ENCODE measurements at places on chromosomes 3 and 15.

- no peak for DNase-seq
Observed at GRCh38 chr3:99834211-99834957, 16.7 kb downstream of the CMSS1 start.

- DNase-seq, result no peak
Observed at GRCh38 chr3:165783383-165783782, 53.8 kb downstream of the BCHE start.

DNA sequence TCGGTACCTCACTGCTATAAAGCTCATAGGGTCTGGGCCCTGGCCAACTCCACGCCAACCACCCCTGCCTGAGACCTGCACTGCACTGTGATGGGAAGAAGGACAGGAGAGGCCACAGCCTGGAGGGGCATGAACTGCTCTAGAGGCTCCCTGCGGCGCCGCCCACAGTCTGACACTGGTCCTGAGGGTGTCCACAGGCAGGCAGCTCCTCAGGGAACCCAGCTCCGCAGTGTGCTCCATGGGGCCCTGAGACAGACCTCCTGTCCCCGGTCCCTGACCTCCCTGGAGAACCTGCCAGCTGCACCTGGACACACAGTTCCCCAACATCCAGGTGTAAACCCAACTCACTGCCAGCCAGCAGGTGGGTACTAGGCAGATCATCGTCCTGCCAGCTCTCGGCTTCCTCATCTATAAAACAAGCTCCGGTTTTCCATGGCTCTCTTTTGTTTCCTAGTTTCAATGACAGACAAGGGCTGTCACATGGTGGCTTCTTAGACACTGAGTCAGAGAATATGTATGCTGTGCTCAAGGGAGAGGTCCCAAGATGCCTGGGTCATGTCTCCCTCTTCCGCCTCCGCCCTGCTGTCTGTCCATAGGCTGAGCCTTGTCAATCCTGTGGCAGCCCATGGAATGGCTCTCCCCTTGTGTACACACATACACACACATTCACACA is 5.1 kb upstream of the HAPLN3 start:
- no peak for DNase-seq

DNA sequence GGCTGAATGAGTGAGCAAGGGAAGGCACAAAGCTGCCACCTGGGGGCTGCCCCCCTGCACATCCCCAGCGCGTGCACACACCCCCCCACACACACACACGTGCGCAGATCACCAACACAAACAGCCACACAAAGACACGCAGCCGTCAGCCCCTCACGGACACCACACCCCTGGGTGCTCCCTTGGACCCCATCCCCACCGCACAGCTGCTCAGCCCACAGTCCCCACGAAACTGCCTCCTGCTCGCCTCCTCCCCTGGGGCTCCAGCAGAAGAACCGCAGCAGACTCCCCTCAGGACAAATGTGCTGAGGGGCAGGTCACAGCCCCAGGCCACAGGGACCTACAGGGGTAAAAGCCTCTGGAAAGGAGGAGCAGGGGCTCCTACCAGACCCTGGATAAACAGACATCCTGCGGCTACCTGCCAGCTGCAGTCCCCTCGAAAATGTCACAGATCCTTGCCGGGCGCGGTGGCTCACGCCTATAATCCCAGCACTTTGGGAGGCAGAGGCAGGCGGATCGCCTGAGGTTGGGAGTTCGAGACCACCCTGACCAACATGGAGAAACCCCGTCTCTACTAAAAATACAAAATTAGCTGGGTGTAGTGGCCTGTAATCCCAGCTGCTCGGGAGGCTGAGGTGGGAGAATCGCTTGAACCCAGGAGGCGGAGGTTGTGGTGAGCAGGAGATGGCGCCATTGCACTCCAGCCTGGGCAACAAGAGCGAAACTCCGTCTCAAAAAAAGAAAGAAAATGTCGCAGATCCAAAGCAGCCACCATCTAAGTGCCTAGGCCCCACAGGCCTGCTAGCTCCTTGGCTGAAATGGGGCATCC is 6.5 kb downstream of the TWF2 start:
- no peak for DNase-seq

- no peak for DNase-seq
Observed at GRCh38 chr15:85592148-85592547, 202.6 kb downstream of the KLHL25 start.

DNA sequence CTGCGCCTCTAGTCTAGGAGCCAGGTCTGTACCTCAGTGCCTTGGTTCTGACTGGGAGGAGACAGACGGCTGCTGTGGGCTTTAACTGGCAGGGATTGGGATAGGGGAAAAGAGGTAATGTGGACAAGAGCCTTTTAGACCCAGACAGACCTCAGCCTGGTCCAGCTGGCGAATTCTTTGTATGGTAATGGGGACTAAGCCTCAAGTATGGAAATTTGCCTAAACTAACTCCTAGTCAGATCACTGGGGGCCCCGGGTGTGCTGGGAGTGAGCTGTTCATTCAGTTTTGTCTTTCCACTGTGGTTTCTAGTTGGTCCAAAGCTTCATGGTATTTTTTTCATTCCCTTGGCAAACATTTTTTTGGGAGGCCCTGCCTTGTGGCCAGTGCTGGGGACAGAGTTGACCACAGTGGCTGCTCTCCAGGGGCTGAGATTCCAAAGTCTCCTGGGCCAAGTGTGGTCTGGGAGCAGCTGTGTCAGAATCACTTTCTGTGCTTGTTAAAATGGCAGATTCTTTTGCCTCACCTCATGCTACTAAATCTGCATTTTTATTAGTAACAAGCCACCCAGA is 261.4 kb upstream of the C2CD4B start:
- DNase-seq, result no peak

GRCh38 chr3:79653266-79653830 is 114.5 kb downstream of the ROBO1 start:
- no peak for DNase-seq

DNA sequence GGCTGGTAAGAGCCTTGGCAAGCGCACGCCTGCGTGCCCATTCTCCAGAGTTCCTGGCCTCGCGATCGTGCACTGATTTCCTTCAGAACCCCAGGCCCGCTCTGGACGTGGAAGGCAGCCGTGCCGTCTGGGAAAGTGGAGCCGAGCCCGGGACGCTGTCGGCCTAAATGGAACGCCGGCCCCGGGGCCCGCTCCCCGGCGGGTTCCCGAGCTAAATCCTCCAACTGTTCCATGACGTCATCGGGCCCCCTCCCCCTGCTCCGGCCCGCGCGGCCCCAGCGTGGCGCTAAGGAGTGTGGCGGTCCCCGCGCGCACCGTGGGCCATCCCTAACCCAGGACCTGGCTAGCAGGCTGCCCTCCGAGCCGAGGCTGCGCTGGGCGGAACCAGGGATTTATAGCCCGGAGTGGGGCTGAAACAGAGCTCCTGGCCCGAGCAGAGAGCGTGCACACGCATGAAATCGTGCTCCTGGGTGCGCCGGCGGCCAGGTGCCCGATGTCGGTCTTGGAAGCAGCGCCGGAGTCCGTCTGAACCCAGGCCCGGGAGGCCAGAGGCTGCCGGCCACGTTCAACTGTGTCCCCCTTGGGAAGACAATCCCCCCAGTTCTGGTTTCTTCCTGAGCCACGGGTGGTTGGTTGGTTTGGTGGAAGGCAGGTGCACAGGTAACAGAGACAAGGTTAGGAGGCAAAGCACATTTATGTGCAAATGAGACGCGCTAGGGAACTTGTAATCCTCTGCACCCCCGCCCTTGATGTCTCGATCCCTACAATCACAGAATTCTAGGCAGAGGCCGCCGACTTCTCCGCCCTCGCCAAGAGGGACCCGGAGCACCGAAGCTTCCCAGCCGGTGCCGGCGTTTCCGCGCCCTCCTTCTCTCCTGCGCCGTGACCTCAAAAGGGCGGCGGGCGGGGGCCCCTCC is 84.9 kb upstream of the ETV5 start:
- DNase-seq, result no peak

DNA sequence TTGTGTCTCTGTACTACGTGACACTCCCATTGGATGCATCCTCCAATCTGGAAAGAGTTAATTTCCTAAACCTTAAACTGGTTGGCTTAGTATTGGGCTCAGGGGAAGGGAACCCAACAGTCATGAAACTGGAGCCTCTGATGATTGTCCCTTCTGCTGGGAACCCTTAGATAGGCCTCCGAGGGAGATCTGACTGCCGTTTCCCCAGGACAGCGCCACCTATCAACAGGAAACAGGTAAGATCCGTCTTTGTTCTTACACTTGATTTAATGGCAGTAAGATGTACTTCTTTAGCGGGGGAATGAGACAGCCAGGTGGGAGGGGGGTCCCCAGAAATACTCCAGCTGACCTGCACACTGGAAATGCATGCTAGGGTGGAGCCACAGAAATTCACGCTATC is 1749.6 kb downstream of the SI start:
- DNase-seq, result no peak

GRCh38 chr3:33579840-33580239 is 138.2 kb downstream of the CLASP2 start:
- no peak for DNase-seq

DNA sequence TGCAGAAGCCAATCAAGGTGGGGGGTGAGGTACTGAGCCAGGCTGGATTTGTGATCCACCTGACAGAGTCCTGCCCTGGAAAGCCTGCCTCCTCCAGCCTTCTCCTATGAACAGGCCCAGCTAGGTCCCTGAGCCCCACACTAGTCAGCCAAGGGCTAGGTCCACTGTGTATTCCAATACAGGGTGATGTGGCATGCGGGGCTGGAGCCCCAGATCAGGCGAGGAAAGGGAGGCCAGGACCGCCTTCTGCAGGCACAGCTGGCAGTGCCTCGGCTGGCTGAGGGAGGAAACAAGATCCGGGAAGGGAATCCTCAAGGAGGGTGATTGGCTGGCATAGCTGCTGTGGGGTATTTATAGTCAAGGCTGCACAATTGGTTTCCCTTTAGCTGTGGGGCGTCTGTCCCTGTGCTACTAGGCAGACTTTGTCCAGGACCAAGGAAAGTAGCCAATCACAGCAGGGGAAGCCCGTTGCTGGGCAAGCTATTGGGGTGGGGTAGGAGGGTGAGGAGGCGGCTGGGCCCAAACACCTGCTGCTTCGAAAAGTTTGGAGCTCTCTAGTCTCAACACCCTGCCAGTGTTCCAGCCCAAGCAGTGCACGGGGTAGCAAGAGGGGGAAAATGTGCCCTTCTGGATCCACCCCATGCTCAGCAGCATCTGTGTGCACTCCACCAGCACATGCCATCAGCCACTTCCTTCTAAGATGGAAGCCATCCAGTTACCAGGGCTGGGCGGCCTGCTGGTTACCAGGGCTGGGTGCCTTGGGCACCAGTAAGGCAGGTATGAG is 5.9 kb downstream of the KY start:
- no peak for DNase-seq

DNA sequence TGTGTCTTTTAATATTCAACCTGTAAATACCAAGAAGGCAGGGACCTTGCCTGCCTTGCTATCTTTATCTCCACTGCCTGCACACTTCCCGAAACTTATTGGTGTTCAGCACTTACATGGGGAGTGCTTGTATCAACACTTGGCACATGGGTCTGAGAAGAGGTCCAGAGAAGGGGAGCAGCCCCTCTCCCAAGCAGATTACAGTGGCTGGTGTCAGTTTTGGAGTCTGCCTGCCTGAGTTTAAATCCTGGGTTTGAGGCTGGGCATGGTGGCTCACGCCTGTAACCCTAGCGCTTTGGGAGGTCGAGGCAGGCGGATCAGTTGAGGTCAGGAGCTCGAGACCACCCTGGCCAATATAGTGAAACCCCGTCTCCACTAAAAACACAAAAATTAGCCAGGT is 20.3 kb downstream of the MESD start:
- no peak for DNase-seq

Data from GM20000 (cell line).